ENCODE measurements at places on chromosomes 5 and 9.

DNA sequence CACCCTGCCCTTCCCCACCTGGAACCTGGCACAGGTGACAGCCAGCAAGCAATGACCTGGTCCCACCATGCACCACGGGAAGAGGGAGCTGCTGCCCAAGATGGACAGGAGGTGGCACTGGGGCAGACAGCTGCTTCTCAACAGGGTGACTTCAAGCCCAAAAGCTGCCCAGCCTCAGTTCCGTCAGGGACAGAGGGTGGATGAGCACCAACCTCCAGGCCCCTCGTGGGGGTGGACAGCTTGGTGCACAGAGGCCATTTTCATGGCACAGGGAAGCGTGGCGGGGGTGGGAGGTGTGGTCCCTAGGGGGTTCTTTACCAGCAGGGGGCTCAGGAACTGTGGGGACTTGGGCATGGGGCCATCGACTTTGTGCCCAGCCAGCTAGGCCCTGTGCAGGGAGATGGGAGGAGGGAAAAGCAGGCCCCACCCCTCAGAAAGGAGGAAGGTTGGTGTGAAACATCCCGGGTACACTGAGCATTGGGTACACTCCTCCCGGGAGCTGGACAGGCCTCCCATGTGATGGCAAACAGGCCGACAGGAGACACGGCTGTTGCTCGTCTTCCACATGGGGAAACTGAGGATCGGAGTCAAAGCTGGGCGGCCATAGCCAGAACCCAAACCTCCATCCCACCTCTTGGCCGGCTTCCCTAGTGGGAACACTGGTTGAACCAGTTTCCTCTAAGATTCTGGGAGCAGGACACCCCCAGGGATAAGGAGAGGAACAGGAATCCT, 1.9 kb downstream of the CEL start:
- DNase-seq = no peak

DNA sequence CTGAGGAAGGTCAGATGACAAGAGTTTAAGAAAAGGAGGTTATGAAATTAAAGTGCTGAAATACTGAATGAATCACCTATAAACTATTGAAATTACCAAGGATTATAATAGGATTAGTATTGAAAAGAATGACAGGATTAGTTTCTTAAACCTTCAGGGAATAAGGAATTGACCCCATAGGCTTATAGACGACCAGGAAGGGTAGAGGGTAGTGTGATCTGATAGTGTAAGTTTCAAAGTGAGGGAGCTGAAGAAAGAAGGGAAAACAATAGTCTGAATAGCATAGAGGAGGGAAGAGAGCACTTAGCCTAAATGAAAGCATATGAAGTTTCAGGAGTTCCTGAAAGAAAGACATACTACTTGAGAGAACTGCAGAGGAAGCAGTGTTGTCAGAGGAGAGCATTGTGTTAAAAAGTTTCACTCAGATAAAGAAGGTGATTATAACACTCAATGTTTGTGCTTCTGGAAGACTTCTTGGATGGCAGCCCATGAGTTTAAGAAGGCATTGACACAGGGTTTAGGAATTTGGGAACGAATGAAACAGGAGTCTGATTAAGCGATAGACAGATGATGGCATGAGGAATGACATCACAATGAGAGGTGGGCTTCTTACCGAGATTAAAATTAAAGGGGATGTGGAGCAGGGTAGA, 557.9 kb upstream of the GRAMD2B start:
- DNase-seq = no peak

GRCh38 chr9:134216961-134217360, 52.6 kb upstream of the RNU6ATAC start:
- no peak for DNase-seq

DNA sequence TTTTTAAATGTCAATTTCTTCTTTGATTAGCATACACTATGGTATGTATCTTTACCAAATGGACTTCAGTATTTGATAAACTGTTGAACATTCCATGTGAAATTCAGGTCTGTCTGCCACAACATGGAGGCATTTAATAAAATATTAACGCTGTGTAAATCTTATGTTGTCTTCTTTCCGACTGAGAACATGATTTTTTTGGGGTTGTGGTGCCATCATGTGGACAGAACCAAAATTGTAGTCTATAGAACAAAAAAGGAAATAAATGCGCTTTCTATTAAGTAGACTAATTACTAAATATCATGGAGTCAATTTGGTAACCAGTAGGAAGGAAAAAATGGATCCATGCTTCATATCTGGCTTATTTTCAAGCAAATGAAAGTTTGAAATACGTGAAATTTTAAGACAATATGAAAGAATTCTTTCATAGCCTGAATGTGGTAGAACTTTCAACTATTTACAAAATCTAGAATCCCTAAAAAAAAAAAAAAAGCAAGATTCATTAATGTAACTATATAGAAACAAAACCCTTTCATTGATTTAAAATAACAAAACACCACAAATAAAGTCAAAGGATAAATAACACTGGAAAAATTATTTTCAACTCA, 2.8 kb upstream of the PLK2 start:
- peak; percentile 43 for DNase-seq

DNA sequence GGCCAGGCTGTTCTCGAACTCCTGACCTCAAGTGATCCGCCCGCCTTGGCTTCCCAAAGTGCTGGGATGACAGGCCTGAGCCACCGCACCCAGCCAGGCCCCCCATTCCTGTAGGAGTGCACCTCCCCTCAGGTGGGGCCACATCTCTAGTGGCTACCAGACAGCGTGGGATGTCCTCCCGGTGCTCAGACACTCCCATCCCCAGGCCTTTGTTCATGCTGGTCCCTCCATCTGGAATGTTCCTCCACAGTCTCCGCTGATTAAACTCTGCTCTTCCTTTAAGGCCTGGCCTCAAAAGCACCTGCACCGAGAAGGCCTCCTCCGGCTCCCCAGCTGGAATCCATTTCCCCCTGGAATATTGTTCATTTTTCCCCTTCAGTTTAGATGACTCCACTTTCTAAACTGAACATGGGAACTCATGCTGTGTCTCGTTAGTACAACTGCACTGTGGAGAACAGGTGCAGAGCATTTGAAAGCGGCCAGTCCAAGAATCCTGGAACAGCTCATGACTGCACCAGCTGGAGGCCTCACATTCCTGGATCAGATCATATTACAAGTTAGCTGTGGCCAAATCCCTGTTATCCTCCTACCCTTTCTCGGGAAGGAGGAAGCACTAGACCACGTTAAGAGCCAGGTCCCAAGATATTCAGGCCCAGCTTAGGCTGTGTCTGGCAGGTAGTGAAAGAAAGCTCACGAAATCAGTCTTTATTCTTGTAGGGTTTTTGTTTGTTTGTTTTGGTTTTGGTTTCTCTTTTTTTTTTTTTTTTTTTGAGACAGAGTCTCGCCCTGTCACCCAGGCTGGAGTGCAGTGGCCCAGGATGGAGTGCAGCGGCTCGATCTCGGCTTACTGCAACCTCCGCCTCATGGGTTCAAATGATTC, 10.8 kb upstream of the PRRC2B start:
- DNase-seq = no peak

All from head of caudate nucleus (tissue), 42 donors.